Urinary bladder (tissue), 4 donors: ENCODE measurements at places on chromosomes 11 and 22. TPM values are rescaled to one million over a fixed set of nuclear protein-coding genes. Genes with fewer than 3 reads are reported as not detected.

DNA sequence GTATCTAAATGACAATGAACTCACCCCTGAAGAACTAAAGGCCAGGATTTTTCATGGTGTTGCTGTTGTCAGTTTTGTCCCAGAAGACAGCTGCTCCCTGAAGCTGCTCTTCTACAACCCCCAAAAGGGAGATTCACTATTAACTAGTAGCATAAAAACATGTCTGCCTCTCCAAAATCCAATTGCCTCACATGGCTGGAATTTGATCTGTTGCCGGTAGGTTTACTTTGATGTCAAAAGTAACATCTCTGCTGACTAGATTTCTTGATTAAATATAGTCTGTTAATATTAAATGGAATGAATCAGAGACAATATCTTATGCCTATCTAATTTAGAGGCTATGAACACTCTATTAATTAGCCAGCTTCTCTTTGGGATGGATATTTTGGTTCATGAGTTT lies 425.4 kb downstream of the ETS1 start:
- no peak for DNase-seq

DNA sequence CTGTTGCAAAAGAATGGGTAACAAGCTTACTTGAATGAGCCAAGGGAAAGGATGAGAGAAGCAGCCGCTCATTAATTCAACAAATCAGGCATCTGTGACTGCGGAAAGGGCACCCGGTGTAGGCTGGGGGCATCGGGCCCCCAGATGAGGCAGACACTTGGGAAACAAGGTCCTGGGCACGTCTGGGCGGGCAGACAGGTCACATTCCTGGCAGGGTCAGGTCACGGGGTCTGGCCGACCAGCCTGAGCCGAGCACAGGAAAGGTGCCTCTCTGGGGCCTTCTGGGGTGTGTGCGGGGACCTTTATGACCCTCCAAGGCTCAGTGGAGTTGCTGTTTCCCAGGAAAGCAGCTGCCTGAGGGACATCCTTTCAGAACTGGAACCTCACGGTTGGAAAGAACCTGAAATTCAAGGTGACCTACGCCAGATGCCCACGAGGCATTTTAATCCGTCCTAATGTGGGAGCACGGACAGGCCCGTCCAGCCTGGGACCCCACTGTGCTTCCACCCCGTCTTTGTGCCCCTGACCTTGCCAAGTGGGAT lies 57.1 kb downstream of the ST14 start:
- no peak for DNase-seq

- DNase-seq = no peak
These were observed 13.7 kb downstream of the CHADL start for GRCh38 chr22:41226723-41227655.

DNA sequence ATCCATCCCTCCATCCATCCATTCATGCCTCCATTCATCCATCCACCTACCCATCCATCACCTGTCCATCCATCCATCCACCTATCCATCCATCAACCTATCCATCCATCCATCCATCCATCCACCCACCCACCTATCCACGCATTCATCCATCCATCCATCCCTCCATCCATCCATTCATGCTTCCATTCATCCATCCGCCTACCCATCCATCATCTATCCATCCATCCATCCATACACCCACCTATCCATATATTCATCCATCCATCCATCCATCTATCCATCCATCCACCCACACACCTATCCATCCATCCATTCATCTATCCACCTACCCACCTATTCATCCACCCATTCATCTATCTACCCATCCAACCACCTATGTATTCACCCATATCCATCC lies 13.8 kb downstream of the PARVG start:
- DNase-seq = no peak

GRCh38 chr11:58659910-58660570 lies 37.6 kb downstream of the CNTF start:
- no peak for DNase-seq

ENTHD1 gene
- total RNA-seq = not detected

TPBGL gene
- not detected for total RNA-seq

RNF121 gene
- total RNA-seq = 22.5 TPM

DDI1 gene
- total RNA-seq = not detected

FHIP1B gene
- 14.5 TPM for total RNA-seq
